ENCODE measurements at places on chromosomes 7 and 10.

GRCh38 chr7:16926861-16927260, 45.1 kb upstream of the AGR3 start:
- no peak for DNase-seq

GRCh38 chr10:71736570-71736952, 17.0 kb upstream of the C10orf105 start:
- no peak for DNase-seq

DNA sequence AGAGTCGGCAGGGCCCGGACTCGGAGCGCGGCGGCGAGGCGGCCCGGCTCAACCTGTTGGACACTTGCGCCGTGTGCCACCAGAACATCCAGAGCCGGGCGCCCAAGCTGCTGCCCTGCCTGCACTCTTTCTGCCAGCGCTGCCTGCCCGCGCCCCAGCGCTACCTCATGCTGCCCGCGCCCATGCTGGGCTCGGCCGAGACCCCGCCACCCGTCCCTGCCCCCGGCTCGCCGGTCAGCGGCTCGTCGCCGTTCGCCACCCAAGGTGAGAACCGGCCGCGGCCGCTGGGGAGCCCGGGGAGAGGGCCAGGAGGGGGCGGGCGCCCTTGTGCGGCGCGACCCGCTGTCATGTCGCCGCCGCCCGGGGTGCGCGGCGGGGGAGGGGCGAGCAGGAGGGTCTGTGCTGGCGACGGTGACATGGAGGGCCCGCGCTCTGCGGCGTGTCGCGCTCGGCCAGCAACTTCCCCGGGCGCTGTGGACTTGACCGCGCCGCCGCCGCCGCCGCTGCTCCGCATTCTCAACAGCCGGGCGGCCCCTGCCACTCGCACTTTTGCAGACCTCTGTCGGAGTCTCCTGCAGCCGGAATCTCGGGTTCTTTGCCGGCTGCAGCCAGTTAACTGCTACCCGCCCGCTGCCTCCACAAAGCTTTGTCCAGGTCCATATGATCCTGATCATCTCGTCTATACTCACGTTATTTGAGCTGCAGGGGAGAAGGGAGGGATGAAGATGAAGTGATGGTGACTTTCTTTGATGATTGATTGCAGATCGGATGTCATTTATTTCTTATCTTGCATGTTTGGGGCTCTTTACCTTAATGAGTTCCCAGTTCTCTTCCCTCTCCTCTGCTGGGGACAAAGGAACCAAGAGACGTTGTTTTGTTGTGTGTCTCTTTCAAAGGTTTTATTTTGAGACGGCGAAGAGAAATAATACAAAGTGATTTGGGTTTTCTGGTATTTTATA, 869 bp downstream of the TRIM24 start:
- DNase-seq: peak; percentile 53

DNA sequence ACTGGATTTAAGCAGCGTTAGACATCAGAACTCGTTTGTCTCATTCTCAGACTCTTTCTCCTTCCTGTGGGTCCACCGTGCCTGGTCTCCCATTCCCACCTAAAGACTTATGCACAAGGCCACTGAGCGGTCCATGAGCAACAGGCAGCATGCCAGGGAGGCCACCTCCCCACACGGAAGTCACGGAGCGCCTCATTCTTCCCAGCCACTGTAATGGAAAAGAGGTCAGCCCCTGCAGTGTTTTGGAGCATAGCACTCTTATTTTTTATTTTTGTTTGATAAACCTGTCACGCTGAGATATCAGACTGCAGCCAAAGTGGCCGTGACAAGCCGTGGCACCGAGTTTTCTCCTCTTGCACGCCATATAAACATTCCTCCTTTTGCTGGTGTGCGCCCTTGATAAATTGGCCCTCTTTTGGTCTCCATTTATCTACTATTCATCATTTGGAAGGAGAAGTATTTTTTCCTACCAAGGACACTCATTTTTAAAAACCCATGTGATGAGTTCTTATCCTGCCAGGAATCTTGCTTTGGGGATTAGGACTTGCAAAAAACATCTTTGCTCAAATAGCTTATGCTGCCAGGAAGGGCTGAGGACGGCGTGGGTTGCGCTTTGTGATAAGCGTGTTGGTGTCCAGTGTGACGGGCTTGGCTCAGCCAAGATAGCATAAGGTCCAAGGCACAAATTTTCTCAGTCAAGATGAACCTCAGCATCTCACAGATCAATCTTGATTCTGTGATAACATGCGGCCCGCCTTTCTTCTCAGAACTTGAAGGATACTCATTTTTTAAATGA, 206.0 kb downstream of the CCDC3 start:
- no peak for DNase-seq

GRCh38 chr7:101129603-101130117, 2.8 kb downstream of the SERPINE1 start:
- DNase-seq: no peak

- DNase-seq: no peak
Observed at GRCh38 chr7:34849986-34850385, 187.3 kb downstream of the DPY19L1 start.

- DNase-seq: no peak
Observed at GRCh38 chr7:44177570-44178131, 11.6 kb downstream of the GCK start.

GRCh38 chr10:29713450-29713849, 78.7 kb upstream of the SVIL start:
- DNase-seq: no peak

GRCh38 chr7:77657427-77658224, 38.6 kb upstream of the RSBN1L start:
- no peak for DNase-seq

GRCh38 chr7:151142686-151143040, 24.8 kb downstream of the GBX1 start:
- no peak for DNase-seq

GRCh38 chr7:155962191-155962967, 150.1 kb upstream of the SHH start:
- no peak for DNase-seq

- DNase-seq: peak; percentile 27
Observed at GRCh38 chr7:98418636-98419315, 17.9 kb upstream of the BAIAP2L1 start.

DNA sequence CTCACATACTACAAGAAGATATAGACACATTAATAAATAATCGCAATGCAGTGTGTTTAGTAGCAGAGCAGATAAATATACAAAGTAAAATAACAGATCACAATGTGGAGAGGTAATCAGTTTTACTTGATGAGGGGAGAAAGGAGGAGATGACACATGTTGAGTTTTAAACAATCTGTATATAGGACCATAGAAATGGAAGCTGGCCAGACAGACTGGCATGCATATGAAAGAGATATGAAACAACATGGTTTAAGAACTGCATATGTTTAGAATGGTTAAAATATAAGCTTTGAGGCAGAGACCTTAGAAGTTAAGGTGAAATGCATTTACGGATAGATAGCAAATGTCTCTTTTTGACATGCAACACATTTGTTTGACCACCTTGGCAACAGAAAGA, 19.8 kb upstream of the CCDC7 start:
- no peak for DNase-seq

- DNase-seq: no peak
Observed at GRCh38 chr7:92010215-92010614, 69.6 kb downstream of the AKAP9 start.

GRCh38 chr10:14684354-14684753, 90.3 kb downstream of the FAM107B start:
- no peak for DNase-seq

DNA sequence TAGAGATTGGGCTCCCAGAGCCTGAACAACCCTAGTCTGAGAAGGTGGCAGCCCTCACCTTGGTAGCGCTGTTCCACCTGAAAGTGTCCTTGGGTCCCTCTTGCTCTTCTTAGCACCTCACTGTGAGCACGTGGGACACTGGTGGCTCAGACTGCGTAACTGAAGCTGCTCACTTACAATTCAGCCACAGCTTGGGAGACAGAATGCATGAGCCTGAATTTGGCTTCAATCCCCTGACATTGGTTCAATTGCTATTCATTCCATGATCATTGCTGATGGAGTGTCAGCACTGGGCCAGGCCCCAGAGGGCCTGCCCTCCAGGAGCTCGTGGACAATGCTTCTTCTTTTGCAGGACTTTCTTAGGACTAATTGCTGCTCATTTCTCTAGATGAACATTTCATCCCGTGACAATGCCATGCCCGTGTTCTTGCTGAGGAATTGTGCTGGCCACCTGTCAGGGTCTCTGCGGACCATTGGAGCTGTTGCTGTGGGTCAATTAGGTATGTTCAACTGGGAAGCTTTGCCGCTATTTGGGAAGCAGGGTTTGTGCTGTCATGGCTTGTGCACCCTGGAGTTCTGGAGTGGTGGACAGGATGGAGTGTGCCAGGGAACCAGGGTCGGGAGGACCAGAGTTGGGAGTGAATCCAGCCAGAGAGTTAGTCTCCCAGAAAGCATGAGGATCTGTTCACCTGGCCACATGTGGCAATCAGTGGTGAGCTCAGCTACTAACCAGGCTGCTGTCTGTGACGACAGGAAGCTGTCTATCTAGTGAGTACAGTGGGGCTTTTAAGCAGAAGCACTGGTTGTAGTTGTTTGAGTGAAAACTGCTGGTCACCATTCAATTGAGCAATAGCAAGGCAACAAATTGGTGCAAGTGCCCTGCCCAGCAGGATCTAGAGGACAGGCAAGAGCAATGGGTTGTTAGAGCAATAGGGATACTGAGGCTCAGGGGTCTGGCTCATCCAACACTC, 105.1 kb downstream of the WDFY4 start:
- no peak for DNase-seq

- no peak for DNase-seq
Observed at GRCh38 chr7:135380351-135380750, 129.6 kb downstream of the CNOT4 start.

DNA sequence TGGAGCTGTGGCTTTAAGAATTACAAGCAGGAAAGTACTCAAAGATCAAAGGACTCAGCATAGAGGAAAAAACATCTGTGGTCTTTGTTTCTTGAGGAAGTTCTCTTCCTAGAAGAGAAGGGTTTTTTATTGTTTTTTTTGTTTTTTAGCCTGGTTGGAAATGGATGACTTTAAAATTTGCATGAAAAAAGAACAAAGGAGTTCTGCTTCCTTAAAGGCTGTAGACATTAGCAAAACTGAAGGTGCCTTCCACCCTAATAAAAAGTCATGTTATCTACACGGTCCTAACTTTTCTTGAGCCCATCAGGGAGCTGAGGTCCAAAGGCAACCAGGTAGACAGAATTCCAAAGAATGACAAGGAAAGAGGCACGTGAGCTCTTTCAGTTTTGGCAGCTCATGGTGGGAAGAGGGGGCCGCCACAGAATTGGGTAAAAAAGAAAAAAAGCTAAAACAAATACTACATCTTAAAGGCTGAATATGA, 356.6 kb downstream of the SH2D4B start:
- DNase-seq: no peak

DNA sequence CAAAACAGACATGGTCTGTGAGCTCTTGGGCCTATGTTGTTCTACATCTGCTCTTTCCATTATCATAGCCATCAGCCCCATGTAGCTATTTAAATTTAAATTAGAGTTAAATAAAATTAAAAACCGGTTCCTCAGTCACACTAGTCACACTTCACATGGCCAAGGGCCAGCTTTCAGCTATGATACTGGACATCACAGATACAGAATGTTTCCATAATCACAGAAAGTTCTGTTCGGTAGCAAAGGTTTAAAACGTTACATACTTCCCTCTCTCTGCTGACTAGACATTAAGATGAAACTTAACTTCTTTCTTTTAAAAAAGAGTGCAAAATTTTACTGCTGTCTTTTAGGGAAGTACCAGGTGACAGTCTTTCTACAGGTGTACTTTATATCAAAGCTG, 43.0 kb downstream of the SRPK2 start:
- DNase-seq: no peak

- no peak for DNase-seq
Observed at GRCh38 chr10:64067009-64067606, 545.9 kb downstream of the REEP3 start.

DNA sequence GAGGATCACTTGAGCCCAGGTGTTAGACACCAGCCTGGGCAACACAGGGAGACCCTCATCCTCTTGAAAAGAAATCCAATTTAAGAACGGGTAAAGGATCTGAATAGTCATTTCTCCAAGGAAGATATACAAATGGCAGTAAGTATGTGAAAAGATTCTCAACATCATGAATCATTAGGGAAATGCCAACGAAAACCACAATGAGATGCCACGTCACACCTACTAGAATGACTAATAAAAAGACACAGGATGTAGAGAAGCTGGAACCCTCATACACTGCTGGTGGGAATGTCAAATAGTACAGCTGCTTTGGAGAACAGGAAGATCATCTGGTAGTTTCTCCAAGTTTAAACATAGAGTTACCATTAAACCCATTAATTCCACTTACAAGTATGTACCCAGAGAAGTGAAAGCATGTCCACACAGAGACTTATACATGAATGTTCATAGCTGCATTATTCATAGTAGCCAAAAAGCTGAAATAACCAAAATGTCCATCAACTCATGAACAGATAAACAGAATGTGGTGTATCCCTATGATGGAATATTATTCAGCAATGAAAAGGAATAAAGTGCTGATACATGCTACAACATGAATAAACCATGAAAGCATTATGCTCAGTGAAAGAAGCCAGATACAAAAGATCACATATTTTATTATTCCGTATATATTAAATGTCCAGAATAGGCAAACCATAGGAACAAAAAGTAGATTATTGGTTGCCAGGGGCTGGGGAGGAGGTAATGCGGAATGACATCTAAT, 13.1 kb upstream of the ZMIZ2 start:
- DNase-seq: peak; percentile 49

GRCh38 chr10:15440204-15440711, 69.2 kb upstream of the FAM171A1 start:
- no peak for DNase-seq

DNA sequence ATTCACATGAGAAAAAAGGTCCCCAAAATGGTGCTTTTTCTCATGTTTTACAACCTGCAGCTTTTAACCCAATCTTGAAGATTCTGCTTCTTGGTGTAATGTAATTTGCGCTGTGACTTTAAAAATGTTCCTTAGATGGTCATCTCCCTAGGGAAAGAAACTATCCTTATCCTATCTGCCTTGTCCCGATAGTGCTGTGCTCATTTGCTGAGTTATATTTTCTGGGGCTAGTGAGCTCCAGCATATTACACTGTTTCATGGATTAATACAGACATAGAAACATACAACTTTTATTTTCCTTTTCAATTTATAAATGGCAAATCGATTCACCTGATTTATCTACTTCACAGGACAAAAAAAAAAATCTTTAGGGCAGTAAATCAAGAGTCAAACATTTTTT, 2.8 kb downstream of the WAPL start:
- no peak for DNase-seq

GRCh38 chr10:1597370-1598146, 139.8 kb downstream of the ADARB2 start:
- no peak for DNase-seq

- no peak for DNase-seq
Observed at GRCh38 chr10:97509120-97509680, 10.5 kb downstream of the UBTD1 start.

DNA sequence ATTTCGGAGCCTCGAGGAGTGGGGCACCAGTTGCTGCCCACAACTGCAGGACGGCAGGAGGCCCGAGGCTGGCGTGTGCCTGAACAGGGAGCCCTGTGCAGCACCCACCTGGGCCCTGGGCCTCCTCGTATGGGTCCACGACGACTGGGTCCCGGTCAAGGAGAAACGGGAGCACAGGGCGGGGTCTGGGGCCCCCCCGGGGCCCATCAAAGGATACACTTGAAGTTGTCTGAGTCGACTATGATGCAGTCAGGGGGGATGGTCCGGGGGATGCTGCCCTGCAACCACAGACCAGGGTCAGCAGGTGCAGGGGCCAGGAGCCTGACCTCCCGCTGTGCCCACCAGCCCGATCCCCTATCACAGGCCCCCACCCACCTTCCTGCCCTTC, 28.5 kb upstream of the NKX6-2 start:
- DNase-seq: no peak

- DNase-seq: no peak
Observed at GRCh38 chr10:95987685-95988426, 55.5 kb upstream of the CCNJ start.
